BJ (cell line): ENCODE measurements at places on chromosomes 6 and 20. TPM values are rescaled to one million over a fixed set of nuclear protein-coding genes. Genes with fewer than 3 reads are reported as not detected.

DNA sequence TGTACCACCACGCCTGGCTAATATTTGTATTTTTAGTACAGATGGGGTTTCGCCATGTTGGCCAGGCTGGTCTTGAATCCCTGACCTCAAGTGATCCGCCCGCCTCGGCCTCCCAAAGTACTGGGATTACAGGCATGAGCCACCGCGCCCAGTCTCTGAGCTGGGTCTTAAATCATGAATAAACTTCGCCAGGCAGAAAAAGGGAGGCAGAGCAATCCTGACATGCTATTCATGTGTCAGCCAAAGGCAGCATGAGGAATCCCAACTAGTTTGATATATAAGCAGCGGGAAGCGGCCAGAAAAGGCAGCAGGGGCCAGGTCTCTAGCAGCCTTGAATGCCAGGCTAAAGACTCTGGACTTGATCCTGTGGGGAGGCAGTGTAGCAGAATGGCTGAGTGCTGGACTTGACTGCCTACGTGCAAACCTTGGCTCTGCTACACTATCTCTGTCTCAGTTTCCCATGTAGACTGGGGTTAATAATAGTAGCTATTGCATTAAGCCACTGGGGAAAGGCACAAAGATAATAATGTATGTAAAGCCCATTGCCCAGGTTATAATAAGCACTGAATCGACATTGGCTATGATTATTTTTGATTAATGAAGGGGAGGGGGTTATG, 1.8 kb downstream of the PROCR start:
- DNase-seq, result no peak

Gene STX16
- polyA plus RNA-seq, result 39.7 and 45.5 TPM in 2 replicates

DNA sequence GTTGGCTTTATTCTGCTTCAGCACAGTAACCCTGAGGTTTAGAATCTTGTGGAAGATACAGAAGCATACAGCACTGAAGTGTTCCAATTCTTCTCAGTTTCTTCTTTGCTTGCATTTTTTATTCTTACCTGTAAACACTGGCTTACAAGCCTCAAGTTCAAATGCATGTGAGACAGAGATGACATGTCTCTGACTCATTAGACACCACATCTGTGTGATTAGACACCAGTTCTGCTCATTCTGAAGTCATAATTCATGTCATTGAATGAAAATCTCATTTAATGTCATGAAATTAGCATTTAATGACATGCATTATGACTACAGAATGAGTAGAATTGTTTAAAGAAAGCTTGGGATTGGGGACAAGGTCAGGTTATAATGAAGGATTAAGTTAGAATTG, 5.8 kb downstream of the GZF1 start:
- no peak for DNase-seq

DNA sequence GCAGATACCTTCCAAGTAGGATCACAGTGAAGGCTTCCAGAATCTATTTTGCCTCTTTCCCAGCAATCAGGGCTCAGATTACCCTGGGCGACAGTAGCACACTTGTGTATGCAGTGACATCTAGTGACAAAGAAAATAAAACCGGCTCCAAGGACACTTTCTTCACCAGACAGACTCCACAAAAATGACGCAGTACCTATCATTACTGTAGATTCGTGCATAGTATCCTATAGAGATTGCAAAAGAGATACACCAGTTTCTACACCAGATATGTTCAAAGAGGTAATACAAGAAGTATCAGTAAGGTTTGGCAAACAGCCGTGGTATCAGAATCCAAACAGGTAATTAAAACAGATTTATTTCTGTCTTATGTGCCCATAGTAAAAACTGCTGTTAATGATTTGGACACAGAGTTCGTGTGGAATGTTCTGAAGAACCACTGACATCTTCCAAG, 600.4 kb upstream of the JAG1 start:
- no peak for DNase-seq

DNA sequence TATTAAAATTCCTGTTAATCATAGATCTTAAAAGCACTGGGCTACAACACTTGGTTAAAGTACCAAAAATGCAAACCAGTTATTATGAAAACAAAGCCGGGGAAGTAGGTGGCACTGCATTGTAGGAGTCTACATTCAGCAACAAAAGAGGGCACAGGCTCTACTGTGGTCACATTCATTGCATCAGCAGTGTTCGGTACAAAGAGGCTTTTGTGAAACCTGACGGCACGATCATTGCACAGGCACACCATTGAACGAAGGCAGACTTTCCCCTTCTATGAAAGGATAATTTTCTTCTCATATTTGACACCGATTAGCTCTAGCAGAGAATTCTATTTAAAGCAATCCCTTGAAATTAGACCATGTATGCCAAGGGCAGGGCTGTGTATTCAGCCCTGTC, 44.6 kb upstream of the AGPAT4 start:
- DNase-seq, result no peak

DNA sequence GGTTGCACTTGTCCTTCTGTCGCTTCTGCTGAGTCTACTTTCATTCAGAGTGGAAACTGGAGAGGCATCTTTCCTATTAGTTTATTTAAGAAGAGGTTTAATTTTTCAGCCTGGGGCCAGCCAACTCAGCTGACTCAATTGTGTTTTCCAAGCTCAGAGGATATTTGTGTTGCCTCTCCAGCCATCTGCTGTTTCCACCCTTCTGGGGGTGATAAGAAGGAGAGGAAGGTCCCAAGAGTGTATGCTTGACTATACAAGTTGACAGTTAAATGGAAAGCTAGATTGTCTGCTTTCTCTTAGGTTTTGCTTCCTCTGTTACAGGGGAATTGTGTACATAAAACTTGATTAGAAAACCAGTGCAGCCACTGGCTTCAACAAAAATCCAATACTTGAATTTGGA, 3.0 kb downstream of the PSMF1 start:
- no peak for DNase-seq

GRCh38 chr6:14713966-14714631, 531.8 kb upstream of the JARID2 start:
- DNase-seq, result no peak

- no peak for DNase-seq
Observed at GRCh38 chr20:12056839-12057238, 139.1 kb downstream of the BTBD3 start.
